ENCODE measurements at places on chromosomes 13 and 19.
A peak's percentile ranks its signal among the peaks of the same experiment; 100 is the strongest.

DNA sequence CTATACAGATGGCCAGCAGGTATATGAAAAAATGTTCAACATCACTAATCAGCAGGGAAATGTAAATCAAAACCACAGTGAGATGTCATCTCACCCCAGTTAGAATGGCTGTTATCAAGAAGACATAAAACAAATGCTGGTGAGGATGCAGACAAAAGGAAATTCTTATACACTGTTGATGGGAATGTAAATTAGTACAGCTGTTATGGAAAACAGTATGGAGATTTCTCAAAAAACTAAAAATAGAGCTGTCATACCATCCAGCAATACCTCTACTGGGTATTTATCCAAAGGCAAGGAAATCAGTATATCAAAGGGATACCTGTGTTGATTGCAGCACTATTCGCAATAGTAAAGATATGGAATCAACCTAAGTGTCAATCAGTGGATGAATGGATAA lies 22.9 kb downstream of the COG3 start:
- no peak for DNase-seq

GRCh38 chr13:51003642-51004041 lies 94.1 kb downstream of the RNASEH2B start:
- DNase-seq, result no peak

DNA sequence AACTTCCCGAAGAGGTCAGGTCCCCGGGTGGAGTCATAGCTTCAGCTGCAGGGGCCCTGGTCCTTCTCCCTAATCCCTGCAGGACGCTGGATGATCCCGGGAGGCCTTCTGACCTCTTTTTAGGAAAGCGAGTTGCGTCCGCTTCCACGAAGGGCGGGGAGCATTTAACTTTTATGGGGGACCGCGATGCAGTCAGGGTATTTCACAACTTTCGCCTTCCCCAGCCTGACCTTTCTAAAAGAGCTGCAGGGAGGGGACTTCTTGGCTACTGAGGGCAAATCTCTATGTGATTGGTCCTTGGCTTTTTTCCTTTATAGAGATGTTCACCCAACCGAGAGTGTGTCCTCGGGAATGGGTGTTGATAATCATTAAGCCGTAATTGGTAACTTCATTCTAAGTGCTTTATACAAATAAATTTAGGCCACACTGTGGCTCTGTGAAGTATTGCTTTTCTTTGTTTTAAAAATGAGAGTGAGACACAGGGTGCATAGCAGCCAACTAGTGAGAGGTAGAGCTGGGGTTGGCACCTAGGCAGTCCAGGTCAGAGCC lies 778 bp downstream of the ZNF230 start:
- DNase-seq, result no peak

- no peak for DNase-seq
Observed at GRCh38 chr13:87042946-87043345, 628.2 kb upstream of the SLITRK5 start.

DNA sequence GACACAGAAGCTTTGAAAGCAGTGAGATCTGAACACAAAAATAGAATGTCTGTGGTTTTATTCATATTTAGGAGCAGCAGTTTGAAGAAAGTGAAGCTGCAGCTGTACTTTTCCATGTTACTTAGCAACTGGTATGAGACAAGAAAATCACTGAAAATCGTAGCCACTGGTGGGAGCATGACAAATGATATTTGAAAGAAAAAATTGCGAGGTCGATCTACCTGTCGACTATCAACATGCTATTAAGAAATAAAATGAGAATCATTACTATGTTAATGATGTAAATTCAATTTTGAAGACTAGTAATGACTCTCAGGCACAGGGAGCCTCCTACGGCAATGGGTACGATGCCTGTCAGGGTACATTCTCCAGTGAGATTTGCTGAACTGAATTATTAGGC lies 436.4 kb downstream of the SLITRK5 start:
- DNase-seq, result no peak

GRCh38 chr19:16283210-16284061 lies 41.2 kb upstream of the KLF2 start:
- no peak for DNase-seq

- no peak for DNase-seq
Observed at GRCh38 chr19:48490981-48491792, 20.4 kb downstream of the LMTK3 start.

DNA sequence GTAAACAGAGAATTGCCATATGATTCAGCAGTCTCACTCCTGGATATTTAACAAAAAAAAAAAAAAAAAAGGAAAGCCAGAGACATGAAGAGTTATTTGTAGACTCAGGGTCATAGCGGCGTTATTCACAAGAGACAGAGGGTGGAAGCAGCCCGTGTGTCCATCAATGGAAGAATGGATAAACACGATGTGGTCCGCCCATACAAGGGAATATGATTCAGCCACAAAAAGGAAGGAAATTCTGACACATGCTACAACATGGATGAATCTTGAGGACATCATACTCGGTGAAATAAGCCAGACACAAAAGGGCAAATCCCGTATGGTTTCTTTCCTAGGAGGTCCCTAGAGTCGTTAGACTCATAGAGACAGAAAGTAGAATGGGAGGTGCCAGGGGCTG lies 14.8 kb downstream of the ACSBG2 start:
- no peak for DNase-seq

- no peak for DNase-seq
Observed at GRCh38 chr19:55370305-55370988, at the start of gene IL11. Gene IL11 (minus strand): TSS chr19:55370463. CDS start chr19:55370310, 153 bp downstream.

DNA sequence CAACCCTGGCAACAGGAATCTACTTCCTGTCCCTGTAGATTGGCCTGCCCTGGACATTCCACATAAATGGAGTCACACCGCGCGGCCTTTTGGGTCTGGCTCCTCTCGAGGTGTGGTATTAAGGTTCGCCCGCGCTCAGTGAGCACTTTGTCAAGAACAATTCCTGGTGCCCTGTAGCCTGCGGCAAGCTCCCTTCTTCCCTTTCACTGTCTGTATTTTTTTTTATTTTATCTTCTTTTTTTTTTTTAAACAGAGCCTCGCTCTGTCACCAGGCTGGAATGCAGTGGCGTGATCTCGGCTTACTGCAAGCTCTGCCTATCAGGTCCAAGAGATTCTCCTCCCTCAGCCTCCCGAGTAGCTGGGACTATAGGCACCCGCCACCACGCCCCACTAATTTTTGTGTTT lies 28.3 kb downstream of the PEX11G start:
- DNase-seq, result no peak

GRCh38 chr13:65677906-65678305 lies 1552.2 kb downstream of the PCDH9 start:
- DNase-seq, result no peak

- peak; percentile 29 for DNase-seq
Observed at GRCh38 chr13:46160471-46161066, 21.4 kb downstream of the LCP1 start.

DNA sequence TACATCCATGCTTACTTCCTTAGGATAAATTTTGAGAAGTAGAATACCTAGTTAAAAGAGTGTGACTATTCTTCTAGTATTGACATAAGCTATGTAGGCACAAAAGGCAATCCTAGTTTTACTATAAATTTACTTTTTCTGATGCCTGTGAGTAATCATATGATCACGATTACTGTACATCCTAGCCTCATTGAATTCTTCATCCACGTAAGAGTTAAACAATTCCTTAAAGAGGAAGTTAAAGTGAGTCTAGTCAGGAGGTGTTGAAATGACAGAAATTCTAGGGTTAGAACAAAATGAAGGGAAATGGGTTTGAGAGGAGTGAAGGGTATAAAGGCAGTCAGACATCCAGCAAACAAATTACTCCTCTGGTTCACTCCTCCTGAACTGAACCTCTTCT lies at the start of gene ACOD1:
Gene ACOD1 (plus strand): TSS at position 363 of the 400 bp plus-strand sequence. CDS start 48 bp downstream, outside the sequence.
- DNase-seq, result no peak

DNA sequence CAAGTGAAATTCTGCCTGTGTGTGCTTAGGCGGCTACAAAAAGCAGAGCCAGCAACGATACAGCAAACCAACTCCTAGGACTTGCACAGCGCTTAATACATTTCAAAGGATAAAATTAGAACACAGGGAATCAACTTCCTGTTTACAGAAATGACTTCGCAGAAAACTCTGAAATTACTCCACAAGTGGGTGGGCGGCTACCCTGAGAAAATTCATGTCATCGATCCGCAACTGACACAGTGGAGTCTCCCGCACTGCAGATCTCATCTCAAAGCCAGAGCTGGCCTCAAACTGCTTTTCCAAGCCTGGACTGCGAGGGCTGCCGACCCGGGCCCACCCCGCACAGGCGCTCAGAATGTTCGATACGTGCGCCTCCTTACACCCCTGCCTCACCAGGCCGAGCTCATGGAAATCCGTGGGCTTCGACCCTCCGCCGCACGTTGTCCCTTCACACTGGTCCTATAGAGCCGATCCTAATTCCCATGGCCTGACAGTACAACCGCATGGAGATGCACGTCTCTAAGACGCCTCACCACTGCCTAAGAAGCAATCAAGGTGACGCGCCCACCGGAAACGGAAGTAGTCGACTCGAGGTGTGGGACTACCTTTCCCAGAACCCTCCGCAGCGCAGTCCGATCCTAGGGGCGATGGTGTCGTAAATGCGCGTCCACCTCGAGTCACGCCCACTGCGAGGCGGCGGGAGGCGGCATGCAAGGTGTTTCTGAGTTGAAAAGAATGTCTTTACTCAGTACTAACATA lies at the start of gene ZNF229:
Gene ZNF229 (minus strand): TSS at position 557 of the 759 bp plus-strand sequence. CDS start 5,625 bp downstream, outside the sequence.
- DNase-seq, result peak; percentile 57

DNA sequence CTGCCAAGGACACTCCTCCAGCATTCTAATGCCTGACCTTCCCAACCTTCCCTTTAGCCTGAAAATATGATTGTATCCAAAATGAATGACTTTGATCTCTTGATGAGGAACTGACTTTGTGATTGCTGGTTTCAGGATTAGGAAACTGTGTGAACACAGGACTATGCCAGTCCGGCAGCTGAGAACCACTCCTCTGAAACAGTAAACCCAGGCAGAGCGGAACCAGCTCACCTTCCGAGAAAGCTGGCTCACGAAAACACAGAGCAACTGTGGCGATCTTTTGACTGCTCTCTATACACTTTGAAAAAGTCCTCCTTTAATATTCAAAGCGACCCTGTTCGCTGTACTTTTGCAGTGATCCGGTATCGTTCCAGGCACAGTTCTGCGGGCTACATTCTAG lies 258.8 kb upstream of the IRS2 start:
- DNase-seq, result no peak

DNA sequence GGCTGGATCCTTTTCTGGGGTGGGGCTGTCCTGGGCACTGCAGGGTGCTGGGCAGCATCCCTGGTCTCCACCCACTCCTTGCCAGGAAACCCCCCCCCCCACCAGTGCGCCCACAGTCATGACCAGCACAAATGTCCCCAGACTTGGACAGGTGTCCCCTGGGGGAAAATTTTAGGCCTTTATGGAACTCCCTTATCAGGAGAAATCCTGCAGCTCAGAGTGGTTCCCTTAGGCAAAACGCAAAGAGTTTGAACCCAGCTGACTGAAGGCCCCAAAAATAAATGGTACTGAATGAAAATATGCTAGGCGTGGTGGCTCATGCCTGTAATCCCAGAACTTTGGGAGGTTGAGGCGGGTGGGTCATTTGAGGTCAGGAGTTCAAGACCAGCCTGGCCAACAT lies 51.8 kb downstream of the GADD45B start:
- no peak for DNase-seq

- no peak for DNase-seq
Observed at GRCh38 chr13:30415430-30416030, 6.8 kb upstream of the UBE2L5 start.

GRCh38 chr19:45069056-45069455 lies 7.2 kb downstream of the ZNF296 start:
- DNase-seq, result no peak

DNA sequence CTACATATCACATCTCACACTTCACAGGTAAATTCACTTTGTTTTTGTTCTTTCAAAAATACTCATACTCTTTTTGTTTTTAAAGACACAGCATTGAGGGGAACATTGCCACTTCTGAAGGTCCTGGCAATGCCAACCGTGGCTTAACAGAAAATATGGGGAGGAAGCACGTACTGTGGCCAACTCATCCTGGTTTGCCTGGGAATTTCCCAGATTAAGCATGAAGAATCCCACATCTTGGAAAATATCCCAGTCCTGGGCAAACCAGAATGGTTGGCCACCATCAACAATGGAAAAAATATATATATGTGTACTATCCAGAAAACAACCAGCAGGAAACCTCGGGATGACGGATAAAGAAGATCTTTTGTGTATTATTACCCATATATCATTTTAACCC lies 1032.2 kb upstream of the SLC10A2 start:
- DNase-seq, result no peak

DNA sequence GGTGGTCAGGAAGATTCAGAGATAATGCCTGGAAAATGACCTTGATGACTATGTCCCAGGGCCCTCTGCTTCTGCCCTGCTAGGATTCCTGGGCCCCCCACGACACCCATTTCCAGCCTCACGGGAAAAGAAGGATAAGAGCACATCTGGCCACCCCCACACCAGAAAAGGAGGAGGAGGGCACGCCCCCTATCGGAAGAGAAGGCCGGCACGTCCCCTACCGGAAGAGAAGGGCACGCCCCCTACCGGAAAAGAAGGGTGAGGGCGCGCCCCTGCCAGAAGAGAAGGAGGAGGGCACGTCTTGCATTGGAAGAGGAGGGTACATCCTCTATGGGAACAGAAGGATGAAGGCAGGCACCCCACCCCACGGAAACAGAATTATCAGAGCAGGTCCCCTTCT lies 84.3 kb downstream of the IER2 start:
- no peak for DNase-seq

DNA sequence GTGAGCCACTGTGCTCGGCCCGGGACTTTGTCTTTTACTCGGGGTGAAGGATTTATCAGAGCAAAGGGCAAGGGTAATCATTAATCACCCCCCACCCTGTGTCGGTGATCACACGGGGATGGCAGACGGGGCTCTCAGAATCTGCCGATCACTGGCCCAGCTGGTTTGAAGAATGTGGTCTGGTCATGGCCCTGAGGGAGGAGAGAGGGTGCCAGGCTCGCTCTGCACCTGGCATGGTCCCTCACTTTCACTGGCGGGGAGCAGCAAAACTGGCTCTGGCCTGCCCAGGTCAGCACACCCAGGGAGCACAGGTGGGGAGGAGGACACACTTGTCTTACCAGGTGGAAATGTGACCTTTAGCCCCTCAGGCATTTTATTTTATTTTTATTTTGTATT lies 10.2 kb downstream of the REEP6 start:
- no peak for DNase-seq

- no peak for DNase-seq
Observed at GRCh38 chr19:27775395-27775794, 1437.6 kb downstream of the UQCRFS1 start.

DNA sequence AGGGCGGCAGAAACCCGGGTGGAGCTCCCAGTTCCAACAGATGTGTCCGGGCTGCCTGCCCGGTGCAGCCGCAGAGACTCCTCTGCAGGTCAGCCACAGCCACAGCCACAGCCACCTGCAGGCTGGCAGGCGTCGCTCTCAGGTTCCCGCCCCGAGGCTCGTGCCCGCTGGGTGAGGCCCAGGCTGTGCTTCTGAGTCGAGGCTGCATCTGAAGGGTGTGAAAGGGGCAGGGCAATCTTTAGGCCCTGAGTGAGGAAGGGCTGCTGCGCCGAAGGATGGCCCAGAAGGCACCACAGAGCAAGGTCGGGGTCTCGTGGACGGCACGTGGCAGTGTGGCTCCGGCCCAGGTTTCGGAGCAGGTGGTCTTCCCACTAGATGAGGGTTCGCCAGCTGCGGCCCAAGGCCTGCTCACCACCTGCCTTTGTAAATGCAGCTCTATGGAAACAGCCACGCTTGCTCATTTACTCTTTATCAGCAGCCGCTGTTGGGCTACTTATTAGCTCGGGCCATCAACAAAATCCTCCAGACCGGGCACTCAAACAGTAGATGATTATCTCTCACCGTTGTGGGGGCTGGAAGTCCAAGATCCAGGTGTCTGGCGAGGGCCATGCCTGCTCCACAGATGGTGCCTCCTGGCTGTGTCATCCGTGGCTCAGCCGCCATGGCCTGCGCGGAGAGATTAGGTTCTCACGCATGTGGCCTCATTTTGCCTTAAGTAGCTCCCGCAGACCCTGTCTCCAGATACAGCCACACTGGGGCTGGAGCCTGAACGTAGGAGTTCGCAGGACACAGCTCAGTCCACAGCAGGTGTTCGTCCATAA lies 40.3 kb upstream of the TFDP1 start:
- no peak for DNase-seq
